ENCODE measurements at places on chromosomes 3 and 15.

DNA sequence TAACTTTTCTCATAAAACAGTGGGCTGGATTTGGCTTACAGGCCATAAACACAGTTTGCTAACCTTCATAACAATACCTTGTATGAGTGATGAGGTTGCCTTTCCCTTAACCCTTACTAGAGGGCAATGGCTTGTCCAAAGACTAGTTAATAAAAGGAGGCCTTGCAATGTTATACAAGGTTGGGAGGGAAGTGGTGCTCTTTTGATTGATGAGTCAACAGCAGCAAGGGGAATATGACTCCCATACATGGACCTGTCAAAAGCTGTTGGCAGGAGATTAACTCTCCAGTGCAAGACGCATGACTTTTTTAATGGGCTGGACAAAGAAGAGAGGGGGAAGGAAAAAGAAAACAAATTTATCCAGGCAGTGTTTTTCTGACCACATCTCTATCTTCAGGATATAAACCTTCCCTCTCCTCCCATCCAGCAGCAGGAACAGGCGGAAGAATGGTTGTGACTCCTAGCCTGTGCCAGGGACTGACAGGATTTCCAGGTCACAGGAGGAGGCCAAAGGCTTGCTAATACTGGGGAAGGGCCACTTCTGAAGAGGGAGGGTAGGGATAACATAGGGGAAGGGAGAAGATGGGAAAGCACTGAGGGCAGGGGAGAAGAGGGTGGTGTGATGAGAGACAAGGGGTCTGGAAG, 35.2 kb upstream of the ARL14 start:
- DNase-seq: no peak

DNA sequence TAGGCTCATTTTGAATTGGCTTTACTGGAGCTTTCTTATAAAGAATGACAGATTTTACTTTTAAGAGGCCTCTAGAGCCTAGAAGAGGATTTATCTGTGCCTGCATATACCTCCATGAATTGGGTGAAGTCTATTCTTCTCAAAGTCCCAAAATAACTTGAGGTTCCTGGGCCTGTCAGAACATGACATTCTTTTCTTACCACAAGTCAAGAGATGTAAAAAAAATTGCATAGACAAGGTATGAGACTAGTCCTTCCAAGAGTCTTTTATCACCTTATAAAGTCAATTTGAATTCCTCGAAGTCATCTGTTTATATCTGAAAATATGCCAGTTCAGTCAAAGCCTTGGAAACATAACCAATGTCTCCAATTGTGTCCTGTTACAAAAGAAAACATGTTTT, 17.2 kb upstream of the CD200 start:
- DNase-seq: no peak

- DNase-seq: peak; percentile 33
Observed at GRCh38 chr3:133895208-133896001, at the start of gene RAB6B. Gene RAB6B, minus strand, starts transcription at chr3:133895882. Its CDS starts 416 bp downstream, at chr3:133895466.

GRCh38 chr3:109731639-109732473, 394.5 kb upstream of the DPPA4 start:
- DNase-seq: no peak

DNA sequence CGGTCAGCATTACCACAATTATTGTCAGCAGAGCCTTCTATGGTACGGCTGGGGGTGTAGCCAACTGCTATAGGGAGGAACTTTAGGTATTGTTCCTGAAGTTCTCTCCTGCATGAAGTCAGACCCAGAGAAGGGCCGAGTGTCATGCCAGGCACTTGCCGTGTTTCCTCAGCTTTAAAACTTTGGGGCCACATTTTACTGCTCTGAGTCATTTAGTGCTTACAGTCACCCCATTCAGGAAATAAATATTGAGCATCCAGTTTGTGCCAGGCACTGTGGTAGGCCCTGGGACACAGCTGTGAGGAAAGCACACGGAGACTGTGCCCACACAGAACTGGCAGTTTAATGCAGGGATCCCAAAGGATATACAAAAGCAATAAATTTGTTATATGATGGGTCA, 54.5 kb upstream of the APEH start:
- DNase-seq: no peak

DNA sequence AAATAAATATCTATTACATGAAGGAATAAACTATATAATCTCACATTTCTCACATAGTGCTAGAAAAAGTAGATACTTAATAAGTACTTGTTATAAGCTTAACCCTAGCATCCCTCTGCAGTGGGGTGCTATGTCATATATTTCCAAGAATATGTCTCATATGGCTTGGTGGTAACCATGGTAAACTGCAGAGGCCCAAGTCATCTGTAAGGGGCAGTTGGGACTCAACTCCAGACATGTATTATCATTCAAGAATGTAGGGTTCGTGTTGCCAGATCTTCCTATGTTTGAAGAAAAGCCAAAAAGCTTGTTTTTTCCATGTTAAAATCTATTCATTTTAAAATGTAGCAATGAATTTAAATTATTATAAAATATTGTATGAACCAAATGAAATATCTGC, 46.2 kb downstream of the ZNF385D start:
- DNase-seq: no peak

GRCh38 chr3:38084334-38085310, 45.6 kb downstream of the DLEC1 start:
- no peak for DNase-seq

DNA sequence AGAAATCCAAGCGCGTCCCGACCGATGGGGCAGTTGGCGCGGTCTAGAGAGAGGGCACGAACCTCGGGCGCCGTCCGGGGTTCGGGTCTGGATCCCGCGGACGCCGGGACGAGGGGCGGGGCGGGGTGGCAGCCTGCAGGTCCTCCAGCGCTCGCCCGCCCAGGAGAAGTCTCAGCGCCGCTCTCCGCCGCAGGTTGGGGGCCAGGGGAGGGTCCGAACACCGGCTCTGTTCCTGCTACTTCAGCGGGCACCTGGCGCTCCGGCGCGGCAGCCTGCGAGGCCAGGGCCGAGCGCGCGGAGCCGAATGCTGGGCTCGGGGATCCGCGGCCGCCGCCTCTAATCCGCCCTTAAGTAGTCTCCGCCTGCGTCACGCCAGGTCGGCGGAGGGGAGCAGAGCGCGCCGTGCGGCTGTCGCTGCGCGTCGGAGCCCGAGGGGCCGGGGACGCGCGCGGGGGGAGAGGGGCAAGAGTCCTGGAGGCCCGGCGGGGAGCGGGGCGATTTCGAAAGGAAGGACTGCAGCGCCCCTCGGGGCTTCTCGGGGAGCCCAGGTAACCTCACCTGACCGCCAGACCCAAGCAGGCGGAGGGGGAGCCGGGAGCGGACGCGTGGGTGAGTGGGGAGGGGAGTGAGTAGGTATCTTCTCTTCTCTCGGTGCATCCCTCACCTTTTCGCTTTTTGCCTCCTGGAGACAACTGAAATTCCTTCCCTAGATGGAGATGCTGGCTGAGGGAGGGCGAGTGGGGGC, at the start of gene GJD2:
GJD2 (minus strand) TSS at position 325 of the 745 bp plus-strand sequence. CDS start 510 bp downstream, outside the sequence.
- peak; percentile 6 for DNase-seq

DNA sequence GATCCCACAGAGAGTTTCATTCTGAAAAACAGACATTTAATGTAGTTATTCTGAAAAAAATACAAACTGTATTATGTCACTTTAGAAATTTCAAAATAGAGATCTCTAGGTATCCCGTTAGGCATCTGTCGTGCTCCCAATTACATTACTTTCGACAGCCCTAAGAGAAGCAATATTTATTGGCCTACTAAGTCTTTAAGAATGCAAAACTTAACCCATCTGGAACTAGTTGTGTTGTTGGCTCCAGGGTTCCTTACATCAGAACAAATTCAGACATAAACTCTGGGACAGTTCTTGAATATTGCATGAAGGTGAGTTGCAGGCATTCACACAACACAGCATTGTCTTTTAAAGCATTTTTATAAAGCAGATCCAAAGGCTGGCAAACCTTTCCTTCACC, 498.4 kb downstream of the FHIT start:
- no peak for DNase-seq

GRCh38 chr3:169347597-169347996, 315.9 kb downstream of the MECOM start:
- no peak for DNase-seq

GRCh38 chr15:25091421-25092158, 136.8 kb downstream of the SNRPN start:
- no peak for DNase-seq

DNA sequence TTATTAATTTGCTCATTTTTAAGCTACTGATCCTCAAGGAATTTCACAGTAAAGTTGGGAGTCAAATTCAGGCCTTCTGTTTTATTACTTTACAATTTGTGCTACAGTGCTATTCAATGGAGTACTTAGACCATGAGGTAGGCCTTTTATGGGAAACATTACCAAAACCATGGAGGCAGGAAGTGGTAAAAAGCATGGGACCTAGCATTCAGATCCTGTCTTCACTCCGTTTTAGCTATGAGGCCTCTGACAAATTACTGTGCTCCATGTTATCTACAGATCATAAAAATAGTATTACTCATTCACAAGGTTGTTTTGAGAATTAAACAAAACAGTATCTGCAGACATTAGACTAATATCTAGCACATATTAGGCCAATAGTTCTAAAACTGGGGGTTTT, 140.6 kb upstream of the SLITRK3 start:
- DNase-seq: no peak

GRCh38 chr15:100206643-100207042, 135.1 kb downstream of the ADAMTS17 start:
- DNase-seq: no peak

GRCh38 chr3:42092006-42092405, 849 bp downstream of the TRAK1 start:
- no peak for DNase-seq

DNA sequence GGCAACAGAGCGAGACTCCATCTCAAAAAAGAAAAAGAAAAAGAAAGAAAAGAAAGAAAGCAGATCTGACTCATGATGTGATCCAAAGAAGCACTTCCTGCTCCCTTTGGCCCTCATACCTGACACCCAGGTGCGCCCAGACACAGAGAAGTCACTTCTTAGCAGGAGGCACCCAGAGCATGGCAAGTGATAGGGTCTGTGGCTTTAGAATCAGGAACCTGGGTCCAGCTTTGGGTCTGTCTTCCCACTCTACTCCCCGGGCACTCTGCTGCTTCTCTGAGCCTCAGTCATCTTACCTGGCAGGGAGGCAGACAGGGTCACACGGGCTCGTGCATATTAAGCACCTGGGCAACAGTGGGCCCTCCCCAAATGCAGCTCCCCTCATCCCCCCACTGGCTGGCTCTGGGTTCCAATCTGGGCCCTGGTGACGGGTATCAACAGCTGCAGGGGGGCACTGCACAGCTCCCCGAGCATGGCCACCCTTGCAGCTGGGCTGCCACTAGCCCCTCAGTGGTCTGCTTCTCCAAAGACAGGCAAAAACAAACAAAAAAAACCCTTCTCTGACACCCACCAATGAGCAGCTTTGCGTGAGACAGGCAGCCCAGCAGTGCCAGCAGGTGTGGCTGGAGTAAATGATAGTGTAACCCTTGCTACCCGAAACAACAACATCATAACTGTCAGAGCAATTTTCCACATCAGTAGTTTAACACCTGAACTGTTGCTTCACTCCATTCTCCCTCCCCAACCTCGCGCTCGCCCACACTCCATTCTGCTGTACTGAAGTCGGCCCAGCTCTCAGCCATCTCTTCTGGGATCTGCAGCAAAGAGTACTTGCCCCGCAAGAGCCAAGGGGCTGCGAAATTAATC, 99.8 kb downstream of the MEGF11 start:
- DNase-seq: peak; percentile 71
